Stimulated activated CD8-positive, alpha-beta memory T cell treated with anti-CD3 and anti-CD28 coated beads, Interleukin-4, amount 100 ng/mL, for 1 hour (primary cell): ENCODE measurements at places on chromosomes 2 and 18.

DNA sequence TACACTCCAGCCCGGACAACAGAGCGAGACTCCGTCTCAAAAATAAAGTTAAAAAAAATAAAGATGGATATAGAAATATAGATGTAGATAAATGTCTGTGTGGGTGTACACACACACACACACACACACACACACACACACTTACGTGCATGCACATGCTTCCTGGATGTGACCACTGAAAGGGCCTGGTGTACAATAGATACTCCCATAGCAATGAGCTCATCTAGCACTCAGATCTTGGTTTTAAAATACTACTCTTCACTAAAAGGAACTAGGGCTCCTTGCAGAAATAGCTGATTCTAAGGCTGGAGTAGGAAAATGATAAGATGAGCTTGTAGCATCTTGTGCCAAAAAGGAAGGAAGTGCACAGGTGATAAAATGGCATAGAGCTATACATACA is 39.1 kb downstream of the ROCK2 start:
- DNase-seq, result no peak

DNA sequence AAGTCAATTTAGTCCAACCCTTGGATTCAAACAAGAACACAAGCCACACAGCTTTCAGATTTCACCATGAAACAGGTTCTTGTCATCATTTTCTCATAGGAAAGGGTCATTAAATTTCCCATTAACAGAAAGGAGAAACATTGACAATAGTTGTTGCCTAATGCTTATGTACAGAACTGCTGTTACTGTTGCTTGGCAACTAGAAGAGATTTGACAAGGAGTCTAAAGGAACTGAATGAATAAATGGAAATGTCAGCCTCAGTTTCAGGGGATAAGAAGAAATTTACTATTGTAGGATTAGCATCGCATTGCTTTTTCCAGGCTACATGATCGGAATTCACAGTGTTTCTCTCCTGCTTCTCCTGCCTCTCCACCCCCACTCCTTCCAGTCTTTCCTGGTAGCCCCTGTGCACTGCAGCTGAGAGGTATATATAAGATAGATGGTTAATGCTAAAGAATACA is 90.3 kb downstream of the SPATS2L start:
- DNase-seq, result no peak

DNA sequence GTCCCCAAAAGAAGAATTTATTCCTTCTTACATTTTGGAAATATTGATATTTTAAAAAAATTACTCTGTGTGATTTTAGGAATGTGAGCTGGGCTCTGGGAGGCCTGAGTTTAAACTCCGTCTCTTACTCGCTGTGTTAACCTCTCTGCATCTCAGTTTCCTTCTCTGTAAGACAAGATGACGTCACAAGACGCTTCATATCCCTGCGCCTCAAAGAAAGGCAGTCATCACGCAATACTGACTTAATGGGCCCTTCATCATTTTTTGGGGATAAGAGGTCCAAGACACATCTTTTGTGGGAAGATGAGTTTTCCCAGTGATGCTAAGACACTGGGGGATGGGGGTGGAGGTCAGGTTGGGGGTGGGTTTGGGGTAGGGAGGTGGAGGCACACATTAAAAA is 320.4 kb downstream of the AFF3 start:
- no peak for DNase-seq

DNA sequence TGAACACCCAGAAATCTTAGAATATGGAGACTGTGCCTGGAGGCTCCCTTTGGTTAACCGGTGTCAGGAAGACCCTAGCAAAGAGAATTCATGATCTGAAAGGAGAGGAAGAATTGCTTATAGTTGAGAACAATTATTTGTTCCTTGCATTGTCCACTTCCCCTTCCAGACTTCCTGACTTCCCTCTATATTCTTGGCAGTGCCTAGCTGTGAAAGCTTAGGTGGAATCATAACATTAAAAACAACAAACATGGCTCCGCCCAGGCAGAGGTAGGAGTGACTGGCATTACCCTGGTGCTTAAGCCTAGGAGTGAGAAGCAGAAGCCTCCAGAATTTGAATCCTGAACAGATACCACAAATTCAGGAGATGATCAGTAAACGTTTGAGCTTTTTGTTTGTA is 1.9 kb downstream of the TTL start:
- DNase-seq, result no peak

DNA sequence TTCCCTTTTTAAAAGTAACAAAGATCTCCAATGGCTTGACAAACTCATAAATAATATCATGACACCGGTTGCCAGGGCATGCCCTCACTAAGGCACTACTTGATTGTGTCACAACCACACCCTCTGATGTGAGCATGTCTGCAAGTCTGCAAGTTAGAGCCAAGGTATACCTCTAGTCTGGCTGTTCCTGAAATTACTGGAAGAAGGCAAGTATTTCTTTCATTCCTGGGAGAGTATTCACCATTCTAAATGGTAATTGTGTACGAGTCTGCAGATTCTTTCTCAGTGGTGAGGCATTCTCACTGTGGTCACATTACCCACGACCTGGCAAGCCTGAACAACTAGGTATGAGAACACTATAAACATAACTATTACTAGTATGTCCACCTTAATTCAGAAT is 25.7 kb upstream of the RNU4ATAC start:
- DNase-seq, result no peak

DNA sequence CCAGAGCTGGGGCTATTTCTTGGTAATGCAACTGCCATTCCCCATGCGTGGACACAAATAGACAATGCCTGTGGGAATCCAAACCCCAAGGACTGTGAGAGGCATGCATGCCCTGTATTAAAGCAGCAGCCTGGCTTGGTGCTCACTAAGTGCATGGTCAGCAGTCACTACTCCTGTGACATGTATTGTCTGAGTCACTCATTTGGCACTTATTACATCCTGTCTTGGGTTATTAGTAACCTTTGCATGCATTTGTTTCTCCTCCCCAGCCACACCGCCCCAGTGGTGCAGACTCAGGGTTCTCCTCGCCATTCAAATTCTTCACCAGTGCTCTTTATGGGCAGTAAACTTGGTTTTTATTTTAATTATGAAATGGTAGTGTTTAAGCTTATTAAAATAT is 30.2 kb downstream of the PRKCE start:
- DNase-seq, result no peak

DNA sequence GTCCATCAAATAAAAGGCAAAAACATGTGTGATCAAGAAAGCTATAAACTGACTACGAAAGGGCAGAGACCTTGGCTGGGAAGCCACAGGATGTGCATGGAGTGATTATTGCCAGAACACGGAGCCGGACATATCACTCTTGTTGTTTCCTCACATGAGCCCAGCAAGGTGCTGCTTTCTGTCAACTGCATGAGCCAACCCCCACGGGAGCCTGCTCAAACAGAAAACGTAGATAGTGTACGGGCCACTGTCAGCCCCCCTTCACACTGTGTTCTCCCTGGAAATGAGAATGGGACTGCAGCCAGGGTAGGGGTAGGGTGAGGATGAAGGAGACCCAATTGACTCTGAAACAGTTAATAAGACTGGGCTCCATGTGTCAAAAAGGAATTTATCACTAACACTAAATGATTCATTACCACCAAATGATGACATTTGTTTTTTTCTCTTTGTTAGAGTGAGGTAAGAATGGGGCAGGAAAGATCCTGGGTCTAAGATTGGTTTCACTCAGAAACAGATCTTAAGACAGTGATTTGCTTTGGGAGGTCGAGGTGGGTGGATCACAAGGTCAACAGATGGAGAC is 235.8 kb downstream of the MREG start:
- DNase-seq, result no peak

- DNase-seq, result no peak
Measured at GRCh38 chr2:120917886-120918285, 182.2 kb downstream of the GLI2 start.

DNA sequence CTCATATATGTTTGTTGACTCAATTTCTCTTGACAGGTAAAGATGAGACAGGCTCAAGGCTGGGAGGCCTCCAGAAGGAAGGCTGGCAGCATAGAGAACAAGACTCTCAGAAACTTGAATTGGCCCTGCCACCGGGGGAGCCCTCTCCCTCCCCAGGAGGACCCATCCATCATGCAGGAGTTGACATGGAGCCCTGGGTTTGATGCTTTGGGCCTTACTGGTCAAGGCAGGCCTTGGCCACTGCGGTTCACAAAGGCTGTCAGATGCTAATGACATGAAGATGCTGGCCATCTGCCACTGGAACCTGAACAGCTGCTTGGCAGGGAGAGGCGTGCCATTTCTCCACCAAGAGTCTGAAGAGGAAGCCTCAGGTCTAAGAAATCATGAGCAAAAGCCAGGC is 193.6 kb downstream of the MTCL1 start:
- no peak for DNase-seq

DNA sequence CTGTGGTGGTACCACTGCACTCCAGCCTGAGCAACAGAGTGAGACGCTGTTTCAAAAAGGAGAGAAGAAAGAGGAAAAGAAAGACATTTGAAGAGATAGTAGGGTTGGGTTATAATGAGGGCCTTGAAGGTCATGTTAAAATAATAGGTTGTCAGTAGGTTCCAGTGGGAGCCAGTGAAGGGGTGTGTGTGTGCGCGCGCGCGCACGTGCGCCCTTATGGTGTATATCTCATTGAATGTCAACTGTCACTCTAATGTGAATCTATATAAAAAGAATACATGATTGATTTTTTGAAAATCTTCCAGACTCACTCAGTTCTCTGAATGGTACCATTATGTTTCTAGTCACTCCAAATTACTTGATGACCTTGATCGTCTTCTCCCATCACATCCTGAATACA is 9.1 kb downstream of the ZCCHC2 start:
- no peak for DNase-seq

GRCh38 chr18:31533236-31533635 is 35.3 kb downstream of the DSG2 start:
- DNase-seq, result no peak

- no peak for DNase-seq
Measured at GRCh38 chr2:119255760-119256581, 32.3 kb downstream of the STEAP3 start.

GRCh38 chr2:232363784-232364615 is 14.6 kb upstream of the ALPP start:
- no peak for DNase-seq

DNA sequence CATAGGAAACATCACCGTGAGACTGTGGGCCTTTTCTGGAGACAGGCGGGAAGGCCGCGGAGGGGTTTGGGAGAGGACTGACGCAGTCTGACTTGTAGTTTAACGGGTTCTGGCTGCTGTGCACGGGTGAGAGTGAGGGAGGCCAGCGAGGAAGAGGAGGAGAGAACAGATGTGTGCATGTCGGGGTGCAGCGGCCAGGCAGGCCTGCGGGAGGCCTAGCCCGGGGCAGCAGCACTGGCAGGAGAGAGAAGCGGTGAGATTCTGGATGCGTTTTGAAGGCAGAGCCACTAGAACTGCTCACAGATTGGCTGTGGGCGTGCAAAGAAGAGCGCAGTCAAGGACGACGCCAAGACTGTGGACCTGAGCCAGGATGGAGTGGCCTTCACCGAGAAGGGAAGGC is 53.9 kb downstream of the PTGR3 start:
- no peak for DNase-seq

DNA sequence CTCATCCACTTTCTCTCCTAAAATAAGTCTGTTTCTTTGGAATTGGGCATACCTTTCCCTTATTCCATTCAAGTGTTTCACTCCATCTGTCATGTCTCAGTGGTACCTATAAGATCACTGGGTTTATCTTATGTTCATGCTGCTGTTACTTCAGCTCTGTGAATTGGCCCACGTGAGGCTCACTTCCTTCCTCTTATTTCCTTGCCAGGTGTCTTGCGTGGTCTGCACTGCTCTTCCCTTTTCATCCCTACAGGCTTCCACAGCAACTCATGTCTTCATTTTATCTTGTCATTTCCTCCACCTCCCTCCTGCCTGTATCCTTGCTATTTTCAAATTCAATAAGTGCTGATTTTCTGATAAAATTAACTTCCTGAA is 159.1 kb upstream of the ALPP start:
- DNase-seq, result no peak

- DNase-seq, result no peak
Measured at GRCh38 chr2:45415534-45416123, 195.4 kb downstream of the SRBD1 start.

DNA sequence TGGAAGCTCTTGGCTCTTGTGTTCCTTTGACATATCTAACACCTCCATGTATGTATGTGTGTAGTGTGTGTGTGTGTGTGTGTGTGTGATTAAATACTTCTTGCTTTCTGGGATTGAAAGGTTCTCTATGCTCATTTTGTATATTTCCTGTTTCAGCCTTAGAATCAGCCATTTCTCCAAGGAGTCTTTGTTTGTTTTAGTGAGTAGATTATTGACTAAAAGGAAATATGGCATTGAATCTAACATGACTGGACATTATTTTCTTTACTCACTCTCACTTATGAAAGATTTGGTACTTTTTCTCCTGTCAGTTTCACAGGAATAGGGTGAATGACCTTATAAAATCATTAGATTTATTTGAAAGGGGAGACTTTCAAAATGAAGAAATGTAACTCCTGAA is 413.8 kb upstream of the SLC14A2 start:
- DNase-seq, result no peak

DNA sequence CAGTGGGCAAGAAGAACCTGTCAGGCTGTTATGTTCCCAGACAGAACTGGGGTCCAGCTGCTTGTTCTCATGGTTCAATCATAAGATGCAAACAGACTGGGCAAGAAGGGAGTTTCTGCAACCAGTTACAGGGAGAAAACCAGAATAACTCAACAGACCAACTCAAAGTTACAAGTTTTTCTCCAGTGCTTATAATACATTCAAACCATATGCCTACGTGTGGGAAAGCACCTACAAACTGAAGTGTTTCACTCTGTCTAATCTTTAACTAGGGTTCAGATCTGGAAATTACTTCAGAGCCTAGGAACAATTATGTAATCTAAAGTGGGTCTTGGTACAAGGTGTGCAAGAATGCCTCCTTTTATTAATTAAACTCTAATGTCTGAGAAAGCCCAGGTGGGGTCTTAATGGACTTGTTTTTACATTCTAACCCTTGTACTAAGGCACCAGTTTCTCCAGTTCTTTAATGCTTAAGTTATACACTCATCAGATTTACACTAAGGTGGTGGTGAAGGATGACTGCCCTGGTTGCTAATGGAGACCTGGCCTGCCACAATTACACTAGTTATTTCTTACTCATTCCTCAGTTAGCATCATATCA is 951.9 kb downstream of the TSN start:
- no peak for DNase-seq

GRCh38 chr2:37156071-37156856 is 516 bp downstream of the EIF2AK2 start:
- DNase-seq, result peak; percentile 15

- DNase-seq, result no peak
Measured at GRCh38 chr18:45589356-45590035, 25.8 kb upstream of the SLC14A2 start.
